Fibroblast of skin of back (primary cell): ENCODE measurements at places on chromosomes 2 and 18.

- no peak for DNase-seq
These were observed 2.4 kb upstream of the MAPRE3 start for GRCh38 chr2:26968001-26968400.

DNA sequence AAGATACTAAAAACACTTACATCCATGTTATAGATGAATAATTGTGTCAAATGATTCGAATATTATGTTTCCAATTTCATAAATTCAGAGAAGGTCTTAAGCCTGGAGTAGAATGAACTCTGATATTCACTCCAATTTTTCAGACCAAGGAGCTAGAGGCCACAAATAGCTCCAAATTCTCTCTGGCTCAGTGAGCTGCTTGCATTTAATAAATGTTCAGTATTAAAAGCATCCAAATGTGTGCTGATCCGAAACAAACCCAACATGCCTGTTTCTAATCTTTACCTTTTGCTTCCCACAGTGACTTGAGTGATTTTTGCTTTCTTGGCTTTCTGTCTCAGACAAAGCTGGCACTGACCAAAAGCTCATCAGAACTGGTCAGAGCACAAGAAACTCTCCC lies 291.4 kb downstream of the CCDC85A start:
- DNase-seq: no peak

DNA sequence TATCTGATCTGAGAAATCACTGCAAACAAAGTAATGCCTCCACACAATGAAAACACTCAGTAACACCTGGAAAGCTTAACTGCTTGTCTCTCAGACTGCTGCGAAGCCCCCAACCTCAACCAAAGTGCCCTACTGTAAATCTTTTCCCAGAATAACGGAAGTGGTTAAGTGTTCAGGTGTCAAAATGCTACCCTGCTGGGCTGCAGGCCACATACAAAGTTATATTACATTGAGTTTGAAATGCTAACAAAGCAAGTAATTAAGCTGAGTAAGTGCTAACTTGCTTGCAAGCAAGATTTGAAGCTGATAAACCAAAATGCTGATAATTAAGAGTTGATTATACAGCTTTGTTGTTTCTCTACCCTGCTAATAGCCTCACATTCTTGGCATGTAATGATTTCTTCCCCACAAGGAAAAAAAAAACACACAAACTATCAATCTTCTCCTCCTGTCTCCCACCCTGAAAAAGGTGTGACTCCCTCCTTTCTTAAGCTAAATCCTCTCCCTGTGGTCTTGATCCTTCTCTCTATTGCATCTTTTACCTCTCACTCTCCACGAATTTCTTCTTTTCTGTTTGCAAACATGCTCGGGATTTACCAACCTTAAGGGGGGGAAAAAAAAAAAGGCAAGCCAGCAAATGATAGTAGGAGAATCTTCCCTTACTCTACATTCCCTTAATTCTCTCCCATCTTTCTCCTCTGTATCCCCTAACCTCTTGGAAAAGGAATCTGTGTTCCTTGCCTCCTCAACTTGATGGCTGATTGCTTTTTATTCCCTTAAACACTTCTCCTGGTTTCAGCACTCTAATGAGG lies 266.8 kb upstream of the SIX3 start:
- no peak for DNase-seq

GRCh38 chr2:33022989-33023727 lies 76.4 kb downstream of the LTBP1 start:
- DNase-seq: peak; percentile 94

DNA sequence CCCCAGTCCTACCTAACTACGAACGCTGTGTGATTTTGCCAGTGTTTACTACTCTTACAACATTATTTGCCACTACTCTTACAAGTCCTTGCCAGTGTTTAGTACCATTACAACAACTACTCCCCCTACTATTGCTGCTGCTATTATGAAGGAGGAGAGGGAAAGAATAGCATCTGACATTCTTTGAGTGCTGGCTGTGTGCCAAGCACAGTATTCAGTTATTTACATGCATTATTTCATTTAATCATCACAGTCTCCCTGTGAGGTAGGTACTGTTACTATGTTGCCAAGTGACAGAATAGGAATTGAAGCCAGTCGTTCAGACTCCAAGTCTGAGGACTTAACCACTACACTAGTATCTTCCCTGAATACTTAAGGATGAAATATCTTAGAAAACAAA lies 185.9 kb upstream of the FOSL2 start:
- DNase-seq: peak; percentile 45

- DNase-seq: peak; percentile 89
These were observed 76.5 kb upstream of the APCDD1 start for GRCh38 chr18:10377956-10378355.

- peak; percentile 58 for DNase-seq
These were observed 28.3 kb downstream of the HS6ST1 start for GRCh38 chr2:128290356-128290755.

GRCh38 chr18:66438711-66439536 lies 165.0 kb downstream of the CDH19 start:
- no peak for DNase-seq
